Activated T-cell treated with anti-CD3 and anti-CD28 coated beads for 1 hour (primary cell): ENCODE measurements at places on chromosomes 7 and 10.
A peak's percentile ranks its signal among the peaks of the same experiment; 100 is the strongest.

DNA sequence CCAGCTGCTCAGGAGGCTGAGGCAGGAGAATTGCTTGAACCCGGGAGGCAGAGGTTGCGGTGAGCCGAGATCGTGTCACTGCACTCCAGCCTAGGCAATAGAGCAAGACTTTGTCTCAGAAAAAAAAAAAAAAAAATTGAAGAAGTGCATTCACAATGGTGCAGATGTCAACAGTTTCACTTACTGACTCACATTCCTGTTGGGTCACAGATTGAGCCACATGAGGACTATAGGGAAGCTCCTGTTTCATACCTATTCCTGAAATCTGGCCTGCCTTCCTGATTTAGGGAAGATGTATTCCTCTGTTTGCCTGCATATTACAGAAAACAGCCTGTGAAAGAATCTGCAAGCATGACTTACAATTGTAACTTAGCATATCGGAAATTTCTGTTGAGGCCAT, 78.2 kb downstream of the AKR1C4 start:
- DNase-seq = no peak

DNA sequence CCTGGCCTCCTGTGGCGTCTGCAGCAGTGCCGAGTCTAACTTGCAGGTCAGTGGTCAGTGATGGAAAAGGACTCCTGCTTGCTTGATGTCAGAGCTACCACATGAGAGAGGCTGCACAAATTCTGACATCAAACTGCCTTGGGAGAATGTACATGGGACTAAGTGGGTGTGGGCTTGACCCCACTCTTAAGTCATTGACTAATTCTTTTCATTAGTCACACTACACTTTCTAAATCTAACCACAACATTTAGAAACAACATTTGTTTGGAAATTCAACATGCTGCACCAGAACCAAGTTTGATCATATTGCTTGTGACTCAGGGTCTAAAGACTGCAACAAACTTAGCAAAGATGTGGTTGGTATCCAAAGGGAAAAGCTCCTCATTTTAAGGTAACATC, 24.4 kb upstream of the CDC14C start:
- DNase-seq = no peak

DNA sequence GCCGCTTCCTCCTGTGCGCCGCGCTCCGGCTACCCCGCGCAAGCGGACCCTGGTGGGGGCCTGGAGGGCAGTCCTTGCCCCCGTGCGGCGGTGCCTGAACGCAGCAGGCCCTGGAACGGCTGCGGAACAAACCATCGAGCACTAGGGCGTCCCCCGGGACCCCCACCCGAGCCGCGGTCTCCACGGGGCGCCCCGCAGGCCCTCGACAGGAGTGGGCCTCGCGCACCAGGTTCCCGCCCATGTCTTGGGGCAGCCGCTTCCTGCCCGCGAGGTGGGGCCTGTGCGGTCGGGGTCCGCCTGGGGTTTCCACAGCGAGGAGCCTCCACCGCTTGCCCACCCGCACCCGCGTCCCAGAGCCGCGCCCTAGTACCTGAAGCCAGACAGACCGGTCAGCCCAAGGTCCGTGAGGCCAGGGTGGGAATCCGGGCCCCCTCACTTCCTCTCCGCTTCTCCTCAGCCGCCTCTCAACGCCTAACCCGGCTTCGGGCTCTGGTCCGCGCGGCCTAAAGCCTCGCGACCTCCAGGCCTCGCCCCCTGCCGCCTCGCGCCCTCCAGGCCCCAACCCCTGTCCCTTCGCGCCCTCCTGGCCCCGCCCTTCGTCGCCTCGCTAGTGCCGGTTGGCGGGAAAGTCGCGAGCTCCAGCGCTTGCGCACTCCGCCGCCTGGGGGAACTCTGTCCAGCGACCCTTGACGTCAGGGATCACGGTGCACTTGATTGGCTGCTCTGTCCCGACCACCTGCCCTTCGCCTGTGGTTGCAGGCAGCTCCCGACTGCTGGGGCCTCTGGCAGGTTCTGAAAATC, 7.0 kb upstream of the GBX1 start:
- no peak for DNase-seq

GRCh38 chr10:60298408-60299389, 91.0 kb downstream of the ANK3 start:
- no peak for DNase-seq

- no peak for DNase-seq
Measured at GRCh38 chr7:6453734-6454133, 6.0 kb upstream of the DAGLB start.

GRCh38 chr7:31825576-31825975, 138.6 kb downstream of the PPP1R17 start:
- no peak for DNase-seq

DNA sequence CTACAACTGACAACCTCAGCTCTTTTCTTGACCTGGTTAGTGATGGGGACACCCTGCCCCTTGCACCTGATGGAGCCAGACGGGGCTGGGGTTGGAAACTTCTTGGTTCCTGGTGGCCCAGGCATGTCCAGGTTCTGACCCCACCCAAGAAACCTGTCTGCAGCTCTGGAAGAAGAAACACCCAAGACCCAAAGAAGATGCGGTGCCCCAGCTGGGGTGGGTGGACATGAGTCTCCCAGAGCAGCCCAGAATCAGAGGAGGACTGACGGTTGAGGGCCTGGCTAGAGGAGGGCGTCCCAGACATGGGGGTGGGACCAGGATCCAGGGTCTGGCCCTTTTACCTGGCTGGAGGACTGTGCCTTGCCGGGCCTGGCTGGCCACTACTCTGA, 202.4 kb downstream of the GLRX3 start:
- no peak for DNase-seq

- no peak for DNase-seq
Measured at GRCh38 chr7:60706-61105, 131.7 kb upstream of the FAM20C start.

DNA sequence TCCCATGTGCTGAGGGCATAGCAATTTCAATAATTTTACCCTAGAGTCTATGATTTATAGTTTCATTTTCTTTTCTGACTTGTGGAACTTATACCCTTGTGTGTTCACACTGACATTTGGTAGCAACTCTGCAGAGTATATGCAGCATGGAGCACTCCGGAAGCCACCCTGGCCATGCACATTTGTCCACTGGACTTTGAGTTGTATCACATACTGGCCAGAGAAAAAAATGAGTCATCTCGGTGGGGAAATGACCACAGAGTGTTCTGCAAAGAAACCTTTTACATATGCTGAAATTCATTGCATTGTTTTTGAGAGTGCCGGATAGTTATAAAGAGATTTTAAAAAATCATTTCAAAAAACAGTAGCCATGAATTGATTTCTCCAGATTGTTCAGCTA, 164.8 kb upstream of the COBL start:
- DNase-seq = no peak

- DNase-seq = no peak
Measured at GRCh38 chr7:568031-568951, 48.6 kb upstream of the PDGFA start.

DNA sequence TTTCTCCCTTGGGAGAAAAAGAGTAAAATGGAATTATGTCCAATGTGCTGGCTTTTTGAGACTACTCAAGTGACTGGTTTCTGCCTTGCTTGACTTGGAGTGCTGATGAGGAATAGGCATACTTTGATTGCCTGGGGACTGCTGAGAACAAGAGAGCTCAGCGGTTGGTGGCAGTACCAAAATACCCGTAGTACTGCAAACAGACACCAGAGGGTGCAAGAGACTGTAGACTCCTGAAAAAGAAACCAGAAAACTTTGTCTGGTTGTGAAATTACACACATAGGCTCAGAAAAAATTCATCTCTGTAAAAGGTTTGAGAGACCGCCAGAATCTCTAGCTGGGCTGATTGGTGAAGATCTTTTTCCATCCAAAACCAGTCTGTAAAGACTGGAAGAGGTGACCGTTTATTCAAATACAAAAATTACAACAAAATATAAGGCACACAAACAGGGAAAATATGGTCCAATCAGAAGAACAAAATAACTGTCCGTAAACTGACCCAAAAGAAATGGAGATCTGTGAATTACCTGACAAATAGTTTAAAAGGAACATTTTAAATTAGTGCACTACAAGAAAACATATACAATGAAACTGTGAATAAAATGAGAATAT, 18.5 kb downstream of the BICC1 start:
- peak; percentile 18 for DNase-seq
